BJ (cell line): ENCODE measurements at places on chromosomes 3 and 15.

DNA sequence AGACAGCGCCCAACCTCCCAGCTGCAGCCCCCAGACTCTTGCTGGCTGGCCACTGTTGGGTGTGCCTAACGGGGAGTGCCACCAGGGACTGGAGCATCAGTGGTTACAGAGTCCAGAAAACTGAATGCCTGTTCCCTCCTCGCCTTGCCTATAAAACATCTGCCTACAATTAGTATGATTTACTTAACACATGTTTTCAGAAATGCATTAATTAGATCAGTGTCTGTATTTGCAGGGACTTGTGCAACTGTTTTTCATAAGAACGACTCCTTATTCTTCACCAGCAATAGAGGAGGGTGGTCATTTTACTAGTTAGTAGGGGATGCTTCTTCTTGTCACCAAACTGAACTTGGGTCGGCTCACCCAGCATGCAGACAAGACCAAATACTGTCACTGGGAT, 248.7 kb downstream of the GABRG3 start:
- DNase-seq = no peak

DNA sequence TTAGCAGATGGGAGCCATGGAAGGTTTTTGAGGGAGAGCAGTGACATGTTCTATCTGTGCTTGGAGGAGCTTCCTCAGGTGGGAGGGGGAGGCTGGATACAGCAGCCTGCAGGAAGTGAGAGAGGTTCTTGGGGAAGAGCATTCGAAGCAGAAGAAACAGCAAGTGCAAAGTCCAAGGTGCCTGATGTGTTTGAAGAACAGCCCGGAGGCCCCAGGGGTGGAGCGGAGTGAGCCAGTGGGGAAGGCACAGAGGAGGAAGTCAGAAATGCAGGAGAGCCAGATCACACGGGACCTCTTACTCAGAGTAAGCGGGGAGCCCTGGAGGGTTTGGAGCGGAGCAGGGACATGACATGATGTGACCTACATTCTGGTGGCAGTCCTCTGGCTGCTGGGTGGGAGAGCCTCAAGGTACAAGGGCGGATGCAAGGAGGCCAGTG, 10.8 kb downstream of the ITGA11 start:
- no peak for DNase-seq

DNA sequence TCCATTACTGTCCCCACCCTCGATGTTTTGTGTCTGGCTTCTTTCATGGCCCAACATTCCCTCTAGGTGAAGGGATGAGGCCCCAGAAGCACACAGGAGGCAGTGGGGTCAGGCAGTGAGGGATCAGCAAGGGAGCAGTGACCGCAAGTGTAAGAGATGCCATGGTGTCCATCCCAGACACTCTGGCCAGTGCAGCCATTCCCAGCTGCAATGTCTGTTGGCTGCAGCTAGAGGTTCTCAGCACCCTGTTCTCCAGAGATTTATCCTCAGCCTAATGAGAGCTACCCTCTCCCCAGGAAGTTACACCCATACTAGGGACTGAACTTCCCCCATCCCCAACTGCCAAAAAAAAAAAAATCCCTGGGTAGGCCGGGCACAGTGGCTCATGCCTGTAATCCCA, 40.2 kb downstream of the TRANK1 start:
- DNase-seq = no peak

DNA sequence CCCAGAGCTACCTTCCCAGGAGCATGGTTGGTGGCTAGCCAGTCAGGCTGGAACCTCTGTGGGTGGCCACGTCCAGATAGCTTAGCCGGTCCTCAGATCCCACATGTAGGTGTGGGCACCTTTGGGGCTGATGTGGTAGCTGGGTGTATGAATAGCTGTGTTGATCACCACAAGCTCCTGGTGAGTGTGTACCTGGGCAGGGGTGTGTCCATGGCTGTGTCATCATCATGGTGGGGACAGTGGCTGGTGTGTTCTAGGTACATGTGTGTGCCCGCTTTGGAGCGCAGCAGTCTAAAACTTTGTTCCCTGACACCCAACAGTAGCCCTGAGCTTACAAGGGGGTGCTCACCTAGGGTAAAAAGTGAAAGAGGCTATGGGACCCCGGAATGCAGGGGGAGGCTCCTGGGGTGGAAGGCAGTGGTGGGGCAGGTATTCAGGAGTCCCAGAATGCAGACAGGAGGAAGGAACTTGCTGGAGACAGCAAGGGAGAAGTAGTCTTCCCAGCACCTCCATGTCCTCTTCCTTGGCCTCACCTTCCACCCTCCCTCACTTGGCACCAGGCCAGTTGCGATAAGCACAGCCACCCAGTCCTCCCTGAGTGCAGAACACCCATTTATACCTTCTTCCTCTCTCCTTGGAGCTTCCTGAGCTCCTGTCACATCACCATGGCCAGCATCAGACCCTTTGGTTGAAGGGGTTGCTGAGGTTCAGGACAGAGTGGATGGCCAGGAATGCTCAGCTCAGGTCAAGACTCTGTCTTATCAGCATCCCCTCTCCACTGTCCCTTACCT, 1.2 kb downstream of the CISH start:
- DNase-seq = no peak

- DNase-seq = no peak
Measured at GRCh38 chr3:113288881-113289280, 77.5 kb downstream of the BOC start.

- DNase-seq = no peak
Measured at GRCh38 chr3:108136561-108137459, 46.0 kb upstream of the CD47 start.

- no peak for DNase-seq
Measured at GRCh38 chr15:38860674-38861073, 296.1 kb upstream of the RASGRP1 start.

- no peak for DNase-seq
Measured at GRCh38 chr3:35849963-35850362, 210.6 kb downstream of the ARPP21 start.

GRCh38 chr3:79199966-79200365, 567.8 kb downstream of the ROBO1 start:
- no peak for DNase-seq

DNA sequence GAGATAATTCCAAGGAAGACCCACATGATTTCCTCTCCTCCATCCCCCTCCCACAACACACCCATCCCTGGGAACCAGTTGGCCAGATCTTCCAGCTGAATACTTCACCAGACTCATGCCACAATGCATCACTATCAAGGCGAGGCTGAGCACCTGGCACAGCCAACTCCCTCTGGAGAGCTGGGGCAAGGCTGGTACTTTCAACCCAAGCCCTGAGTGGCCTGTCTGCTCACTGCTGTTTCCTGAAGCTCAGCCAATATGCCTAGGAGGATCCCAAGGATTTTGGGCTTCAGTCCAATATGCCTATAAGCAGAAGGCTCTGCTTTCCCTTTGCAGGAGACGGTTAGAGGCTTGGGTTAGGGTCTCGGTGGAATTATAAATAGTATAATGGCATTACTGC, 90.9 kb upstream of the NEO1 start:
- no peak for DNase-seq

- no peak for DNase-seq
Measured at GRCh38 chr3:73563896-73564582, 60.7 kb downstream of the PDZRN3 start.

DNA sequence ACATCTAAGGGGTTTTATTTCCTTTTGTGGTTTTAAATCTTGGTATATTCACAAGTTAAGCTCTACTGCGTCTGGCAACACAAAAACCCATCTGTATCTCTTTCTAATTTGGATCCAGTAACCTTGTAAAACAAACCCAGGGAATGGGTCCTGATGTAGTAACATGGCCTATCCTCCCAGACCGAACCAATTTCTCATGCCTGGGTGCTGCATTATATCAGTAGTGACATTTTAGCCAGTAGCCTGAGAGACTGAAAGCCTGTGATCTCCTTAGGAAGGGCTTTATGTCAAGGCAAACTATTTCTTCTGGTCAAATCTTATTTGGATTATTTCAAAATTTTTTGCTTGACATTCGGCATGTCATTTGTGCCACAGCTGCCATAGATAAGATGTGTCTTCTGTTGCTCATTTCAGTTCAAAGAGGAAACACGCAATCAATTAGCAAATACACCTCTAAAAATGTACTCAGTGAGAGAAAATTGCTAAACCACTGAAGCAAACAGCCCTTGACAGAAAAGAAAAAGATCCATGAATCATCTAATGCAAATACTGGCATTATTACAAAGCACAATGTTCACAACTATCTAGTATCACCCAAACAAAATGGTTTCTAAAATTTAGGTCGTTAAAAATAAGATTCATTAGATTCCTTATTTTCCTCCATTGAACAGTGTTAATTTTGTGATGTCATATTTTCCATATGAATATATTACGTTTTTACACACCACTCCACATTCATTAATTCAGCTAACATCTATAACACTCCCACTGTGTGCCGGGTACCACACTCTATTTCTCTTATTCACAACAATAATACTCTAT, 4.0 kb downstream of the NPTN start:
- no peak for DNase-seq

DNA sequence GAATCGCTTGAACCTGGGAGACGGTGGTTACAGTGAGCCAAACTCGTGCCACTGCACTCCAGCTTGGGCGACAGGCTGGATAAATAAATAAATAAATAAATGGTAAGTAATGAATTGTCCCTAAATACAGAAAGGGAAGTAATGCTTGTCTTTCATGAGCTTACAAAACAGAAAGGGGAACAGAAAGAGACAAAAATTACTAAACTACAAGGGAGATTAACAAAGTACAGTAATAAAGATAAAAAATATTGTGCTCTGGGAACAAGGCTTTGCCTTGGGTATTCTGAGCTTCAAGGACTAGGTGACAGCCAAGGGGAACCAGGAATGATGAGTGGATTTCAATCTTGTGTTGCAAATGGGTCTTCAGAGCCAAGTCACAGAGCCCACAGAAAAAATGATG, 9.2 kb upstream of the HLTF start:
- DNase-seq = no peak

DNA sequence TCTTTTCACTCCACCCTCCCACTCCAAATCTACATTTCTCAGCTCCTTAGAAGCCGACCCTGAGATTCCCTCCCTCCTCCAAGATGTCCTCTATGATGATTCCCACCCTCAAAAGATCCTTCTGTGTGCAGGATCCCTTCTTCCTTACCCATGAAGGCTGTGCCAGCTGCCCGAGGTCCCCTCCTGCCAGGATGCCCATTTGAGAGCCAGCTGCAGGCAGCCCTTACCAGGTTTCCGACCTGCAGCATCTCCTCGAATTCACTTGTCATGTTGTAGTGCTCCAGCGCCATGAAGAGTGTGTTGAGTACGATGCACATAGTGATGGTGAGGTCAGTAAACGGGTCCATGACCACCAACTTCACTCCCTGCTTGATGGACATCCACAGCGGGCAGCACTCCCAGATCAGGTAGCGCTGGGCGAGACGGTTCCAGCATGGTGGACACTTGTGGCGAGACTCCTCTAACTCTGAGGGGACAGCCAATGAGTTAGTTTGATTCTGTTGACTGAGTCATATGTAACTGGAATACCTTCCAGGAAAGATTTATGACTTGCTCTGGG, 51.9 kb downstream of the SCN5A start:
- no peak for DNase-seq

DNA sequence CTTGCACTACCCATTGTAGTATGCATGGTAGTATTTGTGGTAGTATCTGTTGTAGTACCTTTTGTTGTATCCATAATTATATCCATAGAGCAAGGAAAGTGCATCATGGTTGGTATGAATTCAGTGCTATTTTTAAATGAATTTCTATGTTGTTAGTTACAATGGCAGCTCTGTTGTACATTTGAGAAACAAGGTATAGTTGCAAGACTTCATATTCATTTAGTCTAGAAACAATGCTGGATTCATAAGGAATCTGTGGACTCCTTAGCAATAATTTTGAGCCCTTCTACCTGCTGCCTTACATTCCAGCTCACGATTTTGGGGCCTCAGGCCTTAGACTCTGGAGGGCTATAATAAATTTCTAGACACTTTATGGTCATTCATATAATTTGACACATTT, 141.8 kb downstream of the FAM43A start:
- DNase-seq = no peak

DNA sequence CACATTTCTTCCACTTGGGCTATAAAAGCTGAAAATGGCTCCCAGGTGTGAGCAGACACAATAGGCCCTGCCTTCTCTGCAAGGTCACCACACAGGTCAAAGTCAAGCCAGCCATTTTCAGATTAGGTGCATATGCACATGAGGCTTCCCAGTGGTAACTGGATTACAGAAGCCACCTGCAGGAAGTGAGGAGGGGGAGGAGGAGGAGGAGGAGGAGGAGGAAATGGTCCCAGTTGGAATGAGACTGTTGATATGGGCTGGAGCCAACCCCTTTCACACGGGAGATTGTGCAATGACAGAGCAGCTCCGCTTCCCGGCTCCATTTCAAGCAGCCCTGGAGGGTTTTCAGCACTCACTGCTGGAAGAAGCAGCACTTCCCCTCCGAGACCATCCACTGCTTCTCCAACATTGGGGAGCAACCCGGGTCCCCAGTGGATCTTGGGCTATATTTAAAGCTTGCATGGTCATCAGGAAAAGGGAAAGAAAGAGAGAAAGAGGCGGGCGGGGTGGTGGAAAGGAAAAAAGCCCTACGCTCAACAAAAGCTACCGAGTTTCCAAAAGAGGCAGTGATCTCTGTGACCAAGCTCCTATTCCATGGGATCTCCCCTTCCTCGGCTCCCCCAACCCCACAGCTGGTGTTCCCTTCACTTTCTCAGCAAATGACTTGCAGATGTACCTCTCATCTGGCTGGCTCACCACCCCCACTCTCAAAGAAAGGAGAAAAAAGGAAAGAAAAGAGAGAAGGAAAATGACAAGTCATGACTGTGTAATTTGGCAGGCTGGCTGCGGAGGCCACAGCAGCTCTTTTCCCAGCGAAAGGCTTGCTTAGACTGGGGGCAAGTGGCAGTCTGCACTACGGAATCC, 58.3 kb downstream of the LRIG1 start:
- peak; percentile 44 for DNase-seq

GRCh38 chr3:170524073-170524472, 61.8 kb downstream of the SLC7A14 start:
- no peak for DNase-seq

DNA sequence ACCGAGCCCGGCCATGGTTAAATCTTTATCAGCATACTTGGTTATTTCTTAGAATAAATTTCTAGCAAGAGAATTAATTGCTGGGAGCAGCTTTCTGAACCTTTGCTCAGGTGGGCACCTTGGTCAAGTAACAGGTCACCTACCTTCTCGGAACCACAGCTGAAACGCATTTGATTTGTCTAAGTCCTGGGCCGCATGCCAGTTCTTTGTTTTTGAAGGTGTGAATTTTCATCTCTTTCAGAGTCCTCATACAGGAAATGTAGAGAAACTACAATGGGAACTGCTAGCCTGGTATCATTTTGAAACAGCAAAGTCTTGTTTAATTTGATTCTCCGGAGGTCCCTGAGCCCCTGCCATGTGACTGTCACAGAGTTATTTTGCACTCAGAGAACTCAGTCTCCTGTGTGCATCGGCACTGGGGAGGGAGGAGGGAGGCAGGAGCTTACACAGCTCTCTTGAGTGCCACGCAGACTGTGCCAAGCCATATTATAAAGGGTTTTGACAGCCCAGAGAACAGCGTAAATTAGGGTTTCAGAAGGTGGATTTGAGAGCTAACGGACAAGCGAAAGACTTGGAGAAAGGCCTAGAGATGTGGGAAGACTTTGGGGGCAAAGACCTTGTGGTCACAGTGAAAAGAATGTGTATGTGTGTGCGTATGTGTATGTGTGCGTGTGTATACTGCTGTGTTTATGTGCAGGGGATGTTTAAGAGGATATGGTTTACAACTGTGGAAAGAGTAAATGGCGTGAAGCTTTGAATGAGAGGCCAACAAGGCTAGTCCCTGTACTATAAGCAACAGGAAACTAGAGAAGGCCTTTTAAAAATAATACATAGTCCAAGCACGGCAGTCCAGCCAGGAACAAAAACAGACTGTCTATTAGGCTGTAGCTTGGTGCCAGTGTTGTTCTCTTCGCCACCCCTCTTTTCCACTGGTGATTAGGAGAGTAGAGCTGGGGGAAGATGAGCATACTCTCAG, 61.8 kb upstream of the ATP13A3 start:
- no peak for DNase-seq
